ENCODE measurements at places on chromosomes 2 and 18.
A peak's percentile ranks its signal among the peaks of the same experiment; 100 is the strongest.

GRCh38 chr2:55119711-55120487, 69.6 kb upstream of the RTN4 start:
- peak; percentile 28 for DNase-seq

DNA sequence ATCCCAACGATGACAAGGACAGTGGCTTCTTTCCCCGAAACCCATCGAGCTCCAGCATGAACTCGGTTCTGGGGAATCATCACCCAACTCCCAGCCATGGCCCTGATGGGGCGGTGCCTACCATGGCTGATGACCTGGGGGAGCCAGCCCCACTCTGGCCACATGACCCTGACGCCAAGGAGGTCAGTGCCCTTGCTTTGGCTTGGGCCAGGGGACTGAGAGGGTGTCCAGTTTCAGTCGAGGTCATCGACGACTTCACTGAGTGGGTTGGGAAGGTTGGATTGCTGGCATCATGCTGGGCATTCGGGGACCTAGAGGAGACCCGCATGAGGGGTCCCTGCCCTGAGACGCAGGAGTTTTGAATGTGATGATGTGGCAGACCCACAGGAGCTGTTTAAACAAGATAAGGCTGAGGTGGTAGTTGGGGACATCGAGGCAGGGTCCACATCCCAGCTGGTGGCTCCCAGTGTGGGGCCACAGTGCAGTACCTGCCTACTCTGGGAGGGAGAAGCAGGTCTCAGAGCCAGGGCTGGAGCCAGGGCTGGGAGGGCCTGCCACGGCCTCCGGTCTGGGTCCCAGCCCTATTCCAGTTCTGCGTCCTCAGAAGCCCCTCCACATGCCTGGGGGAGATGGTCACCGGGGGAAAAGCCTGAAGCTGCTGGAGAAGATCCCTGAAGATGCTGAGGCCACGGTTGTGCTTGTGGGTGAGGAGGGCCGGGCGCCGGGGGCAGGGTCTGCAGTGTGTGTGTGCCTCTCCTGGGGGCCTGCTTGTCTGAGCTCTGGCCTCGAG, 6.0 kb downstream of the SLC4A3 start:
- no peak for DNase-seq

DNA sequence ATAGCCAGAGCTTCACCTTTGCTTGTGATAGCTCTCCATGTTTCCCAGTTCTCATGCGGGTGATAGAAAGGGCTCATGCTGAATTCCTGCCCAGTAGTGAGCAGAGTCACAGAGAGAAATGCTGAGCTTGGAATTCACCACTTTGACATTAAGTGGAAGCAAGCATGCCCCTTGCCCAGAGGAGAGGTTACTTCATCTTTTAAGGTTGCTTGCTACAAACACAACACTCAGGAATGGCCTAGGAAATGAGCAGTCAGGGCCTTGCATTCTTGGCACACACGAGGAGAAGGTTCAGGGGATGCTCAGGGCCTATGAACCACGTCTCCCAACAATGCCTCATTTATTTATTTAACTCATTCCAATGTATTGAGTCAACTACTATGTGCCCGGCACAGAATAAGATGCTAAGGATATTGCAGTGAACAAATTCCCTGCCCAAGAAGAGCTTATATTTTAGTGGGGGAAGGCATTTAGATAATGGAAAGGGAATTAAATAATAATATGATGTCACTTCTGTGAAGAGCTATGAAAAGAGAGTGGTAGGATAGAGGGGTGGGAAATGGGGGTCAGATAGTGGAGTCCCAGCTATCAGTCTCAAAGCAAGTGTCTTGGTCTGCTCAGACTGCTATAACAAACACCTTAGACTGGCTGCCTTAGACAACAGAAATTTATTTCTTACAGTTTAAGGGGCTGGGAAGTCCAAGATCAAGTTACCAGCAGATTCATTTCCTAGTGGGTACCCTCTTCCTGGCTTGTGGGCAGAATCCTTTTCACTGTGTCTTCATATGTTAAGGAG, 42.1 kb downstream of the DDX18 start:
- no peak for DNase-seq

DNA sequence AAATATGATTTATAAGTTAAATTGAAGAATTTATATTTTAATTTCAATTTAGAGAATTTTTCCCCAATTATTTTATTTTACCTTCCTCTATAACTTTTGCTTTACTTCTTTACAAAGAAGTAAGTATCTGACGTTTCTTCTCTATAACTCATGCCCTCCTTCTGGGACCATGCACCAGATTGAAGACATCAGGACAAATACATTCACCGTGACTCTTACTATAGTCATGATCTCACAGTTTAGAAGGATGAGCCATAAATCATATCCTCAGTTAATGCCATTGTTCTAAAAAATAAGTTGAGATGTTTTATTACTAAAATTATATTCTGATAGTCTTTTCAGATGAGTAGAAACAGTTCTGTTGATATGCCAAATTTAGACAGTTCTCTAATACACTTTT, 279.3 kb downstream of the TMX3 start:
- DNase-seq: no peak

DNA sequence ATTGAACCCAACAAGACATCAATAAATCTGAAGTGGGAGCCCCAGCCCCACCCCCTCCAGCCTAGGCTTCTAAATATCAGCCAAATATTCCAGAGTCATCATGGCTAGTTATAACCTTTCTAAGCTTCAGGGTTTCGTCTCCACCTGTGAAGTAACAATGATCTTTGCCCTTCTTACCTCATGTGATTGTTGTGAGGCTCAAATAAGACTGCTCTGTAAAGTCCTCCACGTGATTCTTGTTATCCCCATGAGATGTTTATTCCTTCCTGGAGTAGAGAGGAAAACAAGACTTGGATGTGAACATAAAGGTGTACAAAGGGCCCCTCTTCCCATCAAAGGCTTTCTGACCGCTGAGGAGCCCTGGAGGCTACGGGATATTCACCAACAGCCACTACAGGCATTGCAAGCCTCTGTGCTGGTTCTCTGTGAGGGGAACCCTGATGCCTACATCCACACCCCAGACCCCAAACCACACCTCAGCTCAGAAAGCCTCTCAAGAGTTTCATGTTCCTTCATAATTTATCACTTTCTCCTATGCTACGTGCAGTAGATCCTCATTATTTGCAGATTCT, 20.1 kb upstream of the REEP1 start:
- DNase-seq: no peak

DNA sequence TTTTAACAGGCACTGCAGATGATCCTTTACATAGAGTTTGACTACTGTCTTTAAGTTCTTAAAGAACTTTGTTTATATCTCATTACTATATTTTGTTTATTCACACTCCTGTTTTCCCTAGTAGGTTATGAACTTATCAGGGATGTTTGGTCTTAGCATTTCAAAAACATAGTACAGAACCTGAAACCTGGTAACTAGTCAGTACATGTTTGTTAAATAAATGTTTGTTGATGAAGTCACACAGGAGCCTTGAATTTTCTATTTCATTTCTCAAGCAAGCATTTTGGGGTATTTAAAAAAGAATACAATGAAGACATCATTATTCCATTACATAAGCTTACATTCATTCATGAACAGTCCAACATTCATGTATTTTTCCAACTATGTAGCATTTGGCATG, 280.3 kb upstream of the ZSWIM2 start:
- DNase-seq: no peak

DNA sequence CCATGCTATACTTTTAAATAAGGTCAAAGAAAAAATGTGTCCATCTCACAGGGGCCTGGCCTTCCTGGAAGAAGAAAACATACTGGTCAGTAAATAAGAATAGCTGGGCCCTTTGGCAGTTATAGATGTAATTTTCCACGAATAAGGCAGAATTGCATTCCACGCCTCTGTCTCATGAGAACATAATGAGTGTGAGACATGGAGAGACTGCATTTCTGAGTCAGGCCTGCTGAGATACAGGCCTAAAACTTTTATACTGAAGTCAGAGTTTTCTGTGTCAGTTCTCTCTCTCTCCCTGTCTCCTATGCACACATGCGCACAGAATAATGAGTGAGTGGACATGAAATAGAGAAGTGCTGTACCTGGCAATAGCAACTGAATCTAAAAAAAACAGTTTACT, 20.4 kb upstream of the IL1R1 start:
- DNase-seq: no peak

DNA sequence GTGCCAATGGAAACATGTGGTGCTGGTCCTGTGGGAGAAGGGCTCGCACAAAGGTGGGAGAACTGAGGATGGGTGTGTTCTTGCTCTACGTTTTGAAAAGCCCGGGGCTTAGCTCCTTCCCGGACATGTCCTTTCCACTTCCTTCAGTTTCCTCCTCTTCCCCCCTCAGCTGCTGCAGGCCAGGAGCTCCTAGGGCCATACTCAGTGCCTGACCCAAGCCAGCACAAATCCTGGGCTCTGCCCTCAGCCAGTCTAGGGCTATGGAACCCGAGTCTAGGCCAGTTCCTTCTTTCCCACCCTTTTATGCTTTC, 1.4 kb upstream of the SIX2 start:
- DNase-seq: no peak

DNA sequence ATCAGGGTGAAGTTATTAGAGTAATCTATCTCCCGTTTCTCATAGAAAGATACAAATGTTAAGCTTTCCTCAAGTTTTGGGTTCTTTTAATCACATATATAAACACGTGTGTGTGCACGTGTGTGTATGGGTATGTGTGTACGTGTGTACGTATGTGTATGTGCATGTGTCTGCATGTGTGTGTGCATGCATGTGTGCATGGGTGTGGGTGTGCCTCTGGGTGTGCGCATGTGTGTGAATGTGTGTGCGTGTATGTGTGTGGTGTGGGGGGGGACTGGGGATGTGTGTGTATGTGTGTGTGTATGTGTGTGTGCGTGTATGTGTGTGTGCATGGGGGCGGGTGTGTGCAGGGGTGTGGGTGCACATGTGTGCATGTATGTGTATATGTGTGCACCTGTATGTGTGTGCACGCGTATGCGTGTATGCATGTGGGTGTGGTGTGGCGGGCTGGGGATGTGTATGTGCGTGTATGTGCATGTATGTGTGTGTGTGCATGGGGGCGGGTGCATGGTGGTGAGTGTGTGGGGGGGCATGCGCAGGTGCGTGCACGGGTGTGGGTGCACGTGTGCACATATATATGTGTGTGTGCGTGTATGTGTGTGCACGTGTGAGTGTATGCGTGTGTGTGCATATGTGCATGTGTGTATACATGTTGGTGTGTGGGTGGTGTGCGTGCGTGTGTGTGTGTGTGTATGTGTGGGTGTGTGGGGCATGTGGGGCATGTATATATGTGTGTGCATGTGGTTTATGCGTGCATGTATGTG, 304.0 kb downstream of the MBD2 start:
- no peak for DNase-seq

- DNase-seq: no peak
Measured at GRCh38 chr18:9616049-9616448, 1.7 kb upstream of the PPP4R1 start.

DNA sequence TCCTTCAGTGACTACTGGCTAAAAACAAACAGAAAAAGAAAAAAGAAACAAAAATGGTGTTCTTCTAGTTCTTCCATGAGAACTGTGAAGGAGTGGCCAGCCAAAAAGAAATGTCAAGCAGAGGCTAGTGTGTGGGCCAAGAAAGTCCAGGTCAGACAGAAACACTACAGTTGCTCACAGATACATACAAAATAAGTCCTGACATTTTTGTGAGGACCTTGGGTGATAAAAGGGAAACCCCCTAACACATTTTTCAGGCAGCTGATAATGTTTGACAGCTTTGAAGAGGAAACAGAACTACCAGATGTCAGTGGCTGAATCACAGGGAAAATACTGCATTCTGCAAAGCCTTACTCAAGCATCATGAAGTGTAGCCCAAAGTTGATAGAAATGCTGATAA, 28.1 kb downstream of the ARHGAP25 start:
- DNase-seq: no peak

- DNase-seq: no peak
Measured at GRCh38 chr2:218036371-218036770, 32.7 kb upstream of the RUFY4 start.

- DNase-seq: no peak
Measured at GRCh38 chr2:183505911-183506310, 381.7 kb downstream of the NUP35 start.

DNA sequence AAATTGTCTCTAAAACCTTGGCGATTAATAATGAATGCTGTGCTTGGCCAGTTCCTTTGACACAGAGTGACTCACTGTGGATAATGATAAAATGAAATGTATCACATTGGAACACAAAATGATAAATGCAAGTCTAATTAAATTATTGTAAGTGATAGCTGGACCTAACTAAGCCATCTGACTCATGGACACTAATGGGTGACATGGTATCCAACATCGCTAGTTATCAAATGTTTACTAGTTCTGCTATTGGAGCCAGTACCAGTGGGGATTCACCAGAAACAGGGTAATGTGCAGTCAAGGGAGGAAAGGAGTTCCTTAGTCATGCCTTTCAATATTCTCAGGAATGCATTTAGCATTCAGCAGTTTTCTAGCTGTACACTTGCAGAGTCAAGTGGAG, 736.3 kb upstream of the ACVR2A start:
- DNase-seq: no peak

- DNase-seq: peak; percentile 37
Measured at GRCh38 chr2:25041928-25042320, at the start of gene EFR3B. EFR3B (plus strand) TSS chr2:25042076; CDS start chr2:25042313, 237 bp downstream.

DNA sequence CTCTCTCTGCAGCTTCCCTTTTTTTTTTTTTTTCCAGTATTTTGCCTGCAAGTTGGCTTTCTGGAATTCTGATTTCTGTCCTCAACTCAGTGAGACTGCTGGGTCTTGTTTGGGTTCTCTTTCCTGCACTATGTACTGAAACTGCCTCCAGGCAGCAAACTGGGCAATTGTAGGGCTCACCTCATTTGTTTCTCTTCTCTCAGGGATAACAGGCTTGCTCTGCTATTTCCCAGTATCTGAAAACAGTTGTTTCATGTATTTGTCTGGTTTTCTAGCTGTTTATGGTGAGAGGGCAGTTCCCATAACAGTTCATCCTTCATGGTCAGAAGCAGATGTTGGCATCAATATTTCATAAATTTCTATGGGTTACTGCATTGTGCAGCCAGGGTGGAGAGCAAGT, 206.0 kb downstream of the CYRIA start:
- no peak for DNase-seq

- DNase-seq: peak; percentile 21
Measured at GRCh38 chr2:71545572-71546274, 92.4 kb downstream of the DYSF start.

DNA sequence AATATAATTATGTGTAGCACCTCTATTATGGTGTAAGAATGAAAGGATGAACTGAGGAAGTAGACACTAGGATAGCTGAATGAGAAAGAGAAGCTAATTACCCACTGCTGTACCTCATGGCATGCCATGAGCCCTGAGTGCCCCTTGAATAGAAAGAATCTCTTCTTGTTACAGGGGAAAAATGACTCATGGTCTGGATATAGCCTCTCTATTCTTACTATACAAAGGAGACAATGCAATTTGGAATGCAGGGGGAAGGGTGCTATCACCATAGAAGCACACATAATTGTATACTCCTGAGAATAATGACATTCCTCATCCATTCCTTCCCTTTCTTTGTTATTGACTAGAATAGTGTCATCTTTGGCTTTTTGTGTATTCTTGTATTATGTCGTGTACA, 385.2 kb downstream of the CDH7 start:
- DNase-seq: no peak
